Activated CD4-positive, alpha-beta T cell treated with anti-CD3 and anti-CD28 coated beads for 36 hours (primary cell): ENCODE measurements at places on chromosomes 11 and 22. TPM values are rescaled to one million over a fixed set of nuclear protein-coding genes. Genes with fewer than 3 reads are reported as not detected.

Gene FGF4
- total RNA-seq, result not detected

Gene ARHGAP42
- total RNA-seq, result not detected

Gene LMNTD2
- total RNA-seq, result 2.7 TPM

DNA sequence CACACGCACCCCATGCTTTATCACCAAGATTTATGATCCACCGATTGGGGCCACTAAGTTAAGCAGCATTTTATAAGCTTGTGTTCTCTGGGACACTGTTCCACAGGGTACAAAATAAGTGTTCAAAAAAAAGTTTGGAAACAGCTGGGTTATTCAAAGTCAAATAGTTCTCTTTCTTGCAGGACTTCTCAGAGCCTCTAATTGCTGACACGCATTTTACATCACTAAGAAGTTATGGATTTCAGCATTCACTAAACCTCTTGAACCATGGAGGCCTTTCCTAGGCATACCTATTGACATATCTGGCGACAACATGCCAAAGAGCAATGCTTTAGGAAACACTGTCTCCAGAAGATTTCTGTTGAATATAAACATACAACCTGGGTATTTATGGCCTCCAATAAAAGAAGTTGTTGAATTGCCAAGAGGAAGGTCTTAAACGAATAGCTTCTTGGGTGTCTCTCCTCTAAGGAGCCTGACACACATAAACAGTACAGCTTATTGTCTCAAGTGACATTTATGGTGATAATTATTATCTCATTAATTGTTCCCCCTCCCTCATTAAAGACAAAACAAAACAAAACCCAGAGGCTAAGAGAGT is 147.1 kb upstream of the ARHGAP20 start:
- H3K27me3 ChIP-seq, result peaks cover 4% of the 10 kb centered on the region
- no peak for DNase-seq
- no peak overlapping the region for H3K4me3 ChIP-seq
- no peaks in the 10 kb centered on the region for H3K36me3 ChIP-seq
- no peak overlapping the region for H3K27ac ChIP-seq

- H3K4me1 ChIP-seq, result peaks cover 3% of the 10 kb centered on the region
- peaks cover 15% of the 10 kb centered on the region for H3K36me3 ChIP-seq
- no peak for DNase-seq
- H3K27me3 ChIP-seq, result no peaks in the 10 kb centered on the region
These were observed 7.2 kb upstream of the IL18BP start for GRCh38 chr11:71991494-71991893.
